M059J (cell line): ENCODE measurements at places on chromosomes 13 and 19. TPM values are rescaled to one million over a fixed set of nuclear protein-coding genes. Genes with fewer than 3 reads are reported as not detected.

Gene PAF1
- total RNA-seq: 69.0 and 79.3 TPM in 2 replicates

Gene ZNF772
- 14.9 and 15.1 TPM in 2 replicates for total RNA-seq

Gene NLRP4
- total RNA-seq: 0.05 TPM in 1 of 2 replicates, not detected in the other

Gene SULT2A1
- not detected in 2 replicates for total RNA-seq

Gene LYPD3
- total RNA-seq: 0.27 and 0.34 TPM in 2 replicates

Gene ZNF121
- 12.7 and 19.0 TPM in 2 replicates for total RNA-seq

Gene CEACAM19
- total RNA-seq: 1.2 and 1.8 TPM in 2 replicates

Gene IFNL1
- 1.3 TPM in 1 of 2 replicates, not detected in the other for total RNA-seq

Gene SMG9
- 16.0 and 24.0 TPM in 2 replicates for total RNA-seq

Gene GARIN5A
- total RNA-seq: 0.20 and 1.1 TPM in 2 replicates

Gene GDF15
- 3.3 and 5.4 TPM in 2 replicates for total RNA-seq

Gene AP2S1
- 365 and 428 TPM in 2 replicates for total RNA-seq

Gene COL4A1
- total RNA-seq: 59.5 and 99.9 TPM in 2 replicates

Gene CD33
- 3.8 and 4.6 TPM in 2 replicates for total RNA-seq

Gene ERICH6B
- not detected in 2 replicates for total RNA-seq

Gene ADGRE2
- not detected in 2 replicates for total RNA-seq

Gene TEX101
- total RNA-seq: not detected in 2 replicates

Gene GNG7
- total RNA-seq: 0.12 TPM in 1 of 2 replicates, not detected in the other

Gene ZNF221
- total RNA-seq: 3.6 and 7.2 TPM in 2 replicates

Gene UNC13A
- total RNA-seq: 0.05 TPM in 1 of 2 replicates, not detected in the other

Gene FAM174C
- 108 and 128 TPM in 2 replicates for total RNA-seq

Gene BTBD2
- total RNA-seq: 32.4 and 63.3 TPM in 2 replicates

Gene ZNF180
- total RNA-seq: 10.4 and 17.2 TPM in 2 replicates

Gene RASGRP4
- total RNA-seq: not detected in 2 replicates

Gene TEKTIP1
- total RNA-seq: not detected in 2 replicates

Gene C19orf67
- total RNA-seq: not detected in 2 replicates

Gene GNA15
- not detected in 2 replicates for total RNA-seq

Gene DIAPH3
- 7.3 and 17.2 TPM in 2 replicates for total RNA-seq

Gene JAK3
- 0.39 and 0.71 TPM in 2 replicates for total RNA-seq

Gene EPSTI1
- 45.6 and 73.9 TPM in 2 replicates for total RNA-seq

Gene CILP2
- total RNA-seq: 0.22 and 0.99 TPM in 2 replicates

Gene PNMA8A
- 3.1 and 5.0 TPM in 2 replicates for total RNA-seq
